HuH-7.5 (cell line): ENCODE measurements at places on chromosomes 6 and 20.

GRCh38 chr20:38172408-38172807 lies 7.3 kb upstream of the TGM2 start:
- DNase-seq, result no peak

DNA sequence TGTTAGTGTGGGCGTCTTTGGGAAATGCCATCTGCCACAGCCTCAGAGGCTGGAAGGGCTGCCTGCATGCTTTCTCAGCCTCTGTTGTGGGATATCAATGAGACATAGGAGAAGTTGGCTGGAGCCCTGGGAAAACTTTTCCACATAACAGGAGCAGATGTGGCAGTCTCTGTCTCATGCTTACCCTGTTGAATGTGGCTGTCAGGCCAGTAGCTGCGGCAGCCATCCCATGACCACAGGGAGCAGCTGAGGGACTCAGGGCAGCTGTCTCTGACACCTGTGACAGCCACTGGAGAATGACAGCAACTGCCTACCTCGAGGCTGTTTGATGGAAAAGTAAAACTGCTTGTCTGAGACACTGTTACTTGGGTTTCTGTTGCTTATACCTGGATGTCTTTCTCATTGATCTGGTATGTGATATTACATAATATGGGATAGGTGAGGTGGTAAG lies 64.4 kb downstream of the TULP4 start:
- DNase-seq, result no peak

GRCh38 chr6:68911334-68911733 lies 276.3 kb downstream of the ADGRB3 start:
- no peak for DNase-seq

DNA sequence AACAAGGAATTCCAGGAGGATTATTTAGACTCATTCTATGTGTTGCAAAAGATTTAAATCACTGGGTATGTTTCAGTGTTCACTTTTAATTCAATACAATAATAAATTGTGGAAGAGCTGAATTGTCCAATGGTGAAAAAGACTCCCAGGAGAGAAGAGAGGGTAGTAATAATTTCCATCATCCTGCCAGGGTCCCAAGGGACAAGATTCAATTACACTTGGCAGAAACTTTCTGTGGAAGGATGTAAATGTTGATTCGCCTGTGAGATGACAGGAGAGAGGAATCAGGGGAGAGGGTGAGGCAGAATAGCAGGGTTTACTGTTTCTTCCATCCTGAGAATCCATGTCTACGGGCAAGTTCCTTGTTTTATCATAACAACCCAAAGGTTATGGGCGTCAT lies 342.7 kb downstream of the ESR1 start:
- DNase-seq, result no peak

DNA sequence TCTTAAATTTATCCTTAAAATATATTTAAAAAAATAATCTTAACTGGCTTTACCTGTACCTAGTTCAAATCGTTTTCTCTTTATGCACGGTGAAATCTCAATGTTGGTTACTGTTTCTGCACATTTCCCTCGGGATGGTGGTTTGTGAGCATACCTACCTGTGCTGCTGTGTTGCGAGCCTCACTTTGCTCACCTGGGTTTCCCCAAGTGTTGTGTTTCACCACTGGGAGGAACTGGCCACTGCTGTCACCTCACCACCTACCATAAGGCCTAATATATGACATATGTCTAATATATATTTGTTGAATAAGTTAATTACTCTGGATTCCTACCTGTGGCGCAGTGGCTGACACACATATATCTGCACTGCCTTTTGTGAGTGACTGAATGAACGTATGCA lies 493.5 kb upstream of the FLRT3 start:
- no peak for DNase-seq

- no peak for DNase-seq
Observed at GRCh38 chr6:150266963-150267685, 101.7 kb upstream of the IYD start.

DNA sequence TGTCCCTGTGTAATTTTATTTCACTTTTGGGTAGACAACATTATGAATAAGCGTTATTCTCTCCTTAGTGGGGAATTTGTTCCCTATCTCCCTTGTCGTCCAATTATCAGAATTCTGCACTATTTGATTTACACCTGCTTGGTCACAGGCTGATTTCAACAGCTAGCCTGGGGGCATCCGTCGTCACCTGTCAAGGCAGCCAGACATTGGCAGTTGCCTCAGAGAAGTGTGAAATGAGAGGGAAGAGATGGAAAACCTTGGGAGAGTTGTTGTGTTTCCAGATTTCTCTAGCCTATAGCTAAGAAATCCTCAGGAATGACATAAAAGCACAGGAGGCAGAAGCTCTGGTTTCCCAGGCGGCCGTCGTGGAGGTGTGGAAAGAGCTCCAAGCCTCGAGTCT lies 891 bp upstream of the GHRH start:
- DNase-seq, result no peak

DNA sequence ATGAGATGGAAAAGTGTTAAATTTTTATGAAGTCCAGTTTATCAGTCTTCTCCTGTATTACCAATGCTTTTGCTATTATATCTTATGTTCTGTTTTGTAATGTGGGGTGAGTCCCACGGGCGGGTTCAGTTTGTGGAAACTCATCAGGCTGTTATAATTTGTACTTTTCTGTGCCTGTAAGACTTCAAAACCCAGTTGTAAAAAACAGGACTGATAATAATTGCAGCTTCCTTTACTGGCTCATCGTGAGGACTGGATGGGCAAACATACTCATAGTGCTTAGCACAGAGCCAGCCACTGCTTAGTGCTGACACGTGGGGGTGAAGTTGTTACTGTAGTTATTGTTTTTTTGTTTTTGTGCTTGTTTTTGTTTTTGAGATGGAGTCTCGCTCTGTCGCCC lies 45.6 kb downstream of the TGM2 start:
- DNase-seq, result no peak

DNA sequence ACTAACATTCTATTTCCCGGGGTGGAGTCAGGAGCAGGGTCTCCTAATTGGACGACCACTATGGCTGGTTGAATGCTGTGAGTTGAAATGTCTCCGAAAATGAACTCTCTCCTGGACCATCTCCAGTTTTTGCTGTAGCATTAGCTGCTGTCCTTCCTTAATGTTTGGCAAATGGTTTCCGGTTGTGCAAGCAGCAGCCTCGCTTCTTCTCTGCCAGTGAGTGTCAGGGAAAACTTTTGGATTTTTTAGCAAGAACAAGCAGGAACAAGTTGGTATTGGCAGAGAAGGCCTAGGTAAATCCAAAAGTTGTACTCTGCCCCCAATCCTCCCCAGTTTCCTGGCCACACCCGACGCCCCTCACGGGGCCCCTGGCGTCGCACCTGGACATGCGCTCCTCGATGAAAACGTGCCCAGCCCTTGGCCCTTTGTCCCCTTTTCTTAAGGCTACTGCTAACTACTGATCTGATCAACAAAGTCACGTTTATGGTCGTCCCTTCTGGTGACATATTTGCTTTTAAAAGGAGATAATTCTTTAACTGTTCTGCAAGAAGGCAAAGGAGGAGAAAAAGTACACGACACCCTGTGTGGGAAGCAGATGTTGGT lies 103.2 kb downstream of the ARMC2 start:
- DNase-seq, result no peak

- DNase-seq, result no peak
Observed at GRCh38 chr6:107784669-107785068, 39.4 kb downstream of the SCML4 start.

GRCh38 chr20:54061101-54061881 lies 9.1 kb downstream of the BCAS1 start:
- DNase-seq, result no peak

GRCh38 chr20:16147916-16148315 lies 425.3 kb downstream of the KIF16B start:
- no peak for DNase-seq

GRCh38 chr6:20213271-20213798 lies 1.1 kb upstream of the MBOAT1 start:
- DNase-seq, result no peak
